ENCODE measurements at places on chromosomes 12 and 14.

DNA sequence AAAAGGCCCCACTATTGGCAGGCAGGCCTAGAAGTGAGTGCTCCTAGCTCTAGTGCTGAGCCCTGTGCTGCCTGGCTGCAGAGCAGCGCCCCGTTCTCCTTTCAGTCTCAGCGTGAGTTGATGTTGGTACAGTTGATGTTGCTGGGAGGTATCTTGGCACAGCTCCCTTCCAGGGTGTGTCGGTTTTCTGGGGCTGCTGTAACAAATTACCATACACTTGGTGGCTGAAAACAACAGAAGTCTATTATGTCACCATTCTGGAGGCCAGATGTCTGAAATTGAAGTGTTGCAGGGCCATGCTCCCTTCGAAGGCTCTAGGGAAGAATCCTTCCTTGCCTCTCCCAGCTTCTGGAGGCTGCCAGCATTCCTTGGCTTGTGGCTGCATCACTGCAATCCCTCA lies 151.4 kb downstream of the TSPAN9 start:
- DNase-seq, result no peak

DNA sequence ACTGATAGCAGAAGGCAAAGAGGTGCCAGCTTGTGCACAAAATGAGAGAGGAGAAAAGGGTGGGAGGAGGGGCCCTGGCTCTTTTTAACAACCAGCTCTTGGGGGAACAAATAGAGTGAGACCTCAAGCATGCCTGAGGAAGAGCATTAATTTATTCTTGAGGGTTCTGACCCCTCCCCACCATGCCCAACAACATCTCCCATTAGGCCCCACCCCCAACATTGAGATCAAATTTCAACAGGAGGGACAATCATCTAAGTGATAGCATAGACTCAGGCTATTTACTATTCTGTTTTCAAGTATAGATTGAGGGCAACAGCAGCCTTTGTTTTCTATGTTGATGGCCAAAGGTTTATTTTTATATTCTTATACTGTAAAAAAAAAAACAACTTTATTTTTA lies 59.7 kb downstream of the FUT8 start:
- no peak for DNase-seq

DNA sequence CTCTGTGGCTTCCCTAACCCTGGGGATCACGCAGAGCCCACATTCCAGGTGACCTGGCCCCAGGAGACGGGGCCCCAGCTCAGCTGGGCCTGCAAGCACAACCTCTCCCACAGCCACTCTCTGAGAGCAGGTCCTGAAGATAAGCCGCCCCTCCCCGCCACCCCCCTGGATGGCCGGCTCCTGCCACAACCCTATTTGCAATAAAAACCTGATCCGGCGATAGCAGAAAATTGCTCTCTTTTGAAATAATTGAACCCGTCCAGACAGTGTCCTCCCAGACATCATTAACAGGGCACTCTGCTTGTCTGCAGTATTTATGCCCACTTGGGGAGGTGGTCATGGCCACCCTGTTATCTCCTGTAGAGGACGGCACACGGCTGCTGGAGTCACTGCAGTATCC lies 5.0 kb downstream of the C14orf180 start:
- DNase-seq, result no peak

GRCh38 chr12:100721169-100721568 lies 73.4 kb upstream of the ANO4 start:
- DNase-seq, result no peak

DNA sequence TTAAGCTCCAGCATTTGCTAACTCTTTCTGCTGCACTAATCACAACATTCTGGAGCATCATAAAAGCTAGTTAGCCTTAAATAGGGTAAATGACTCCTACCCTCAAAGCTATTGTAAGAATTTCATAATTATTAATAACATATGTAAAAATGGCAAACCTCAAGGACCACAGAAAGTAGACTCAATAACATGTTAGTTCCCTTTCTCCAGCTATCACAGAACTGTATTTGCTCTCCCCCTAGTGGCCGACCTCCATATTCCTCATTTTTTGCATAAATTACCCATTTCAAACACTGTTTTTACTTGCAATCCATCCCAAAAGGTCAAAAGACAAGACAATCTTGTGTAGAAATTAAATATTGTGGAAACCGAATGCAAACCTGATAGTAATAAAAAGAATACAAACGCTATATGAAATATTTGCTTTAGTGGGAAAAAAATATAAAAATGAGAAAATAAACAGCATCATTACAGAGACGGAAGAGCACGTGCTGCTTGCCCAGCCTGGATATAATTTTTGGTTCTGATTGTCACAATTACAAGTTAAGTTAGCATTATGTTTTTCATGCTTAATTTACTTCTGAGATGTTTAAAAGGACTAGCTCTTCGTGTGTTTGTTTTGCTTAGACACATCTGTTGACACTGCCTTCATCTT lies 97.9 kb downstream of the RERGL start:
- peak; percentile 3 for DNase-seq

GRCh38 chr14:71238835-71239234 lies 331.6 kb downstream of the PCNX1 start:
- no peak for DNase-seq

- DNase-seq, result no peak
Measured at GRCh38 chr12:70966996-70967790, 46.7 kb upstream of the PTPRR start.

- DNase-seq, result no peak
Measured at GRCh38 chr14:64612021-64612380, 62.2 kb downstream of the PPP1R36 start.

- no peak for DNase-seq
Measured at GRCh38 chr14:104427131-104427851, 152.3 kb upstream of the C14orf180 start.

DNA sequence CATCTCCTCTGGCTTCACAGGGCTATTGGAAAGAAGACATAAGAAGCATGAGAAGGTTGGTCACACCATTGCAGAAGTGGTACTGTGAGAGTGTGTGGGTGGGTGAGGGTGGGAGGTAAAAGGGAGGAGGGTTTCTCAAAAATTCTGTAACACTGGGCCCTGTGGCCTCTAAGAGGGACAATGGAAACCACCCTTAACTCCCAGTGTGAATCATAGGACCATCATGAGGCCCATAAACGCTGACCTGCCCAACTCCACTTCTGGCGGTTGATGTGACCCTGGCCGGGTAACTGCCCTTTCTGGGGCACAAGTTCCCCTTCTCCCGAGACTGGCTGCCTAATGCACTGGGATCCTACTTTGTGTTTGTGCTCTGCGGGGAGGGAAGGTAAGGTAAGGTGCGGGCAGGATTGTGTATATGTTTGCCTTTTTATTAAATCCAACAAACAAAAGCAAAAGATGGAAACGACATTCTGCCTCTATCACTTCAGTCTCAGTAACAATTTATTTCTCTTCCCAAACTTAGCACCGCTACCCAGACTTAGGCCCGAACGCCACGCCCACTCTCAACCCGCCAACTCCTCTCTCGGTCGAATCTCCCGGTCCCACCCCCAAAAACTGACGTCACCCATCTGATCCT lies 551 bp downstream of the METTL1 start:
- peak; percentile 76 for DNase-seq

DNA sequence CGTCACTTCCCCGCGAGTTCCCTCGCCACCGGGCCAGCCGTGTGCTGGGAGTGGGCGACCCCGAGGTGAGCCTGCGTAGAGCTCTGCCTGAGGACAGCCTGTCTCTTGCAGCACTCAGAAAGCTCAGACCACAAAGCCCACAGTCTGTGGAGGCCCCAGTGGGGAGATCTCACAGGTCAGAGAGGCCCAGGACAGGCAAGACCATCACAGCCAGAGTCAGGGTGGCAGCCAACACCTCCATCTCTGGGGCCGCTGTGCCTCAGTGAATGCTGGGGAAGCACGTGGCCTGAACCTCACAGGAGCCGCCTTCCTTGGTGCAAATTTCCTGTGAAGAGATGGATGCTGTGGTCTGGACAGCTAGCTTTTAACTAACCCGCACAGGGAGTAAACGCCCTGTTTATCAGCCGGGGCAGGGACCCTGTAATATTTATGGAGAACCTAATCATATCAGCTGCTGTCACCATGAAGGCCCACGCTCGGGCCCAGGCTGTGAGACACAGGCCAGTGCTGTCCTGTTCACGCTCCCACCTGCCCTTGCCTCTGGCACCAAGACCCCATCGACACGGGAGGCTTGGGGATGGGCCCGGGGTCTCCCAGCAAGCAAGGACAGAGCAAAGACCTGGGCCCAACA lies 56.9 kb downstream of the CDC42BPB start:
- DNase-seq, result no peak

DNA sequence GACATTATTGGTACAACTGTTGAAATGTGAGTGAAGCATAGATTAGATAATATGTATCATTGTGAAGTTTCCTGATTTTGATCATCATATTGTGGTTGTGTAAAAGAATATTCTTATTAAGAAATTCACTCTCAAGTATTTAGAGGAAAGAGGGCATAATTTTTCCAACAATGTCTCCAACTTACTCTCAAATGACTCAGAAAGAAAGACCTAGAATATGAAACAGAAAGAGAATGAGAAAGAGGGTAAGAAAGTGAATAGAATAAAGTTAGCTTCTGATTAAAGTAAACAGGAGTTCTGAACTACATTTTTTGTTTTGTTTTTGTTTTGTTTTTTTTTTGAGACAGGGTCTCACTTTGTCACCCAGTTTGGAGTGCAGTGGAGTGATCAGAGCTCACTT lies 123.0 kb downstream of the CPNE8 start:
- no peak for DNase-seq

DNA sequence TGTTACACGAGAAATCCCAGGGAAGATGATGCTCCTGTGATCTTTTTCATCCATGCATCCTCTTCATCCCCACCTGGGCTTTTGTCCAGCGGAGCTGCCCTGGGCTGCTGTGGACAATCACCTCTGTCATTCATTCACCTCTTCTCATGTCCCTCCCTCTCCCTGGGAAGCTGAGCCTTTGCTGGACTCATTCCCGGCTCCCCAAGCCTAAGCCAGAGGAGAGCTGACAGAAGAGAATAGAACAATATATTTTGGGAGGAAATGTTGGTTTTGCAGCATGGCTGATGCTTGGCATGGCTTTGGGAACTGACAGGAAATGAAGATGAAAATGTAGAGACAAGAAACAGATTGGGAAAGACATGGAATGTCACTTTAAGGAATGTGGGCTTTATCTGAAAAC lies 177.4 kb downstream of the DICER1 start:
- DNase-seq, result no peak

- peak; percentile 55 for DNase-seq
Measured at GRCh38 chr14:76773188-76773885, 12.1 kb downstream of the VASH1 start.

DNA sequence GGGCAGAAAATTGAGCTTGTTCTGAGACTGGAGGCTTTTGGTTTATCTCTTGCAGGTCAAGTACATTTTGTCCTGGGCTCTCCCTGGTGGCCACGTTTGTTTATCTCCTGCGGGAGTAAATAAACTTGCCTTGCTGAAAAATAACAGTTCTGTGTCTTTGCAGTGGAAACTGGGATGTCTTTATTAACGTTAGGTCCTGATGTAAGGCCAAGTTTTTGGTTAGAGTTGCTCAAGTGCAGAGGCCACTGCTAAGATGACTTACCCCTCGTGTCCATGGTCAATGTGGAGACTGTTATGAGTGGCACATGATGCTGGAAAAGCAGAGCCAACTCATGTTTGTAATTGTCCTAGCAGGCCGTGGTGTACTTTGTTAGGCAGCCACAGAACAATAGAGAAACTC lies 3.8 kb downstream of the PTPN11 start:
- peak; percentile 22 for DNase-seq

- DNase-seq, result no peak
Measured at GRCh38 chr12:88573583-88573982, 6.7 kb downstream of the KITLG start.

GRCh38 chr12:4771172-4771959 lies 51.2 kb downstream of the GALNT8 start:
- no peak for DNase-seq

DNA sequence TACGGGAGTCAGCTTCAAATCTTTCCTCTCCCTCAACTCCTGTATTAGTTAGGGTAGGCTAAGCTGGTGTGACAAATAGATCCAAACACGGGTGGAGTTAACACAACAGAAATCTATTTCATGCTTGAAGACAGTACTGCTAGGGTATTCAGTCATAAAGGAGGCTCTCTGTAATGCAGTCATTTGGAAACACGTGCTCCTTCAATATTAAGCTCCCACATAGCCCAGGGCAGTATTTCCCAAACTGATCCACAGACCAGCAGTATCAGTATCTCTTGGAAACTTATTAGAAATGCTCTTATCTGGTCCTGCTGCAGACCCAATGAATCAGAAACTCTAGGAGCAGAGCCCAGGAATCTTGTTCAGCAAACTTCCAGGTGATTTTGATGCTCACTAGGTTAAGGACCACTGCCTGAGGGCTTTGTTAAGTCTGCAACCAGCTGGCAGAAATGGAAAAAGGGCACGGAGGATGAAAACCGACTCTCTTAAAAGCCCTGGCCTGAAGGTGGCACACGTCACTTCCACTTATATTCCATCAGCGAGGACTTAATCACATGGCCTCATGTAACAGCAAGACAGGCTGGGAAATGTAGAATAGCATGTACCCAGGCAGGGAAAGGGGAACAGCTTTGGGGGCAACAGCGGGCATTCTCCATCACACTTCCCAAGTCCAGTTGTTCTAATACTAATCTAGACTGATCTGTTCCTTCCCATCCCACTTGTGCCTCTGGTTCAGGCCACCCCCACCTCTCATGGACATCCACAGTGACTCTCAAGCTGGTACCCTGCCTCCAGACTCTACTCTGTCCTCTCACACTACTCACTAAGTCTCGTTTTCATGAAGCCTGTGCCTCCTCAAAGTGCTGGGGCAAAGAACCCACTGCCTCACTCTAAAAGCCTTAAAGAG lies 38.2 kb upstream of the RIC8B start:
- DNase-seq, result no peak

DNA sequence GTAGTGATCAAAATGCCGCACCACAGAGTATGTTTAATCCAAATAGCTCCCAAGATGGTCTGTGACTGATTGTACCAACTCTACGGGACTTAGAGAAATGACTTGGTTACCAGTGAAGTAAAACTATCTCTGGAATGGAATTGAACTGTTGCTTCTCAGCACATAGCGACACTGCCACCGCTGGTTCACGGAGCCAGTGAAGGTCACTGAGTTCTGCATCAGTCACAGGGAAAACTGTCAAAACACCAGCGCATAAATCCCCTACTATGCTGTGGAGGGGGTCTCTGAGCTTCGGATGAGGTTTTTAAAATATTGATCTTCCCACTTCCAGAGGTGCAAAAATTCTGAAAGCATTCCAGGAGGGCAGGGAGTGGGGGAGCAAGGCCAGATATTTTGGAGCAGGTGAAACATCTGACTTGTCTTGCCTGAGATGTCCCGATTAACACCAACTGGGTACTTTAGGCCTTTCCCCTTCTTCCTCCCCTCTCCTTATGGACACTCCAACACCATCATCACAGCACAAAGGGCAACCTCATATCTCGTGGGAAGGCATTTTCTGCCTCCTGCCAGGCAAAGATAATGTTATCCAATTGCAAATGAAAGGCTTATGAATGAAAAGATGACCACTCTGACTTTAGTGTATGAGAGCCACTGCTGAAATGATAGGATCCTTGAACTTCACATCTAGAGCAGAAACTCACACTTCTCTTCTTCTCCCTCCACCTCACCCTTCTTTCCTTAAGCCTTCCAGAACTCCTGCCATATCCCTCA lies 2.0 kb upstream of the PLXNC1 start:
- no peak for DNase-seq

GRCh38 chr12:52060498-52061177 lies 9.1 kb upstream of the ATG101 start:
- no peak for DNase-seq
